Nephron progenitor cell (in vitro differentiated cells): ENCODE measurements at places on chromosomes 2 and 18.

- DNase-seq: peak; percentile 14
These were observed 971.3 kb upstream of the FAM98A start for GRCh38 chr2:34570266-34570872.

DNA sequence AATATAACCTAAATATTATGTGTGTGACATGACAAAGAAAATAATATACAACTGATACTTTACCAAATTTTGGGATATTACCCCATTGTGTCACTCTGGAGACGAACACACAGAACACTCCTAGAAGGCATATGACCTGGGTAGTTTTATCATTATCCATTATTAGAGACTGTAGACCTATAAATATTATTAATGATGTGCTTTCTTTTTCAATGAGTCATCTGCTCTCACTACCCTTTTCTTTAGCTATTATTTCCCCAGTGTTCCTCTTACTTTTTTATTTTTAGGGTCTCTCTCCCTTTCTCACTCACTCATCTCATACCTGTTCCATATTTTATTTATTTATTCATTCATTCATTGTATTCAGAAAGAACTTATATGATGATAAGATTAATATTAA lies 143.3 kb upstream of the ITGA4 start:
- DNase-seq: no peak

DNA sequence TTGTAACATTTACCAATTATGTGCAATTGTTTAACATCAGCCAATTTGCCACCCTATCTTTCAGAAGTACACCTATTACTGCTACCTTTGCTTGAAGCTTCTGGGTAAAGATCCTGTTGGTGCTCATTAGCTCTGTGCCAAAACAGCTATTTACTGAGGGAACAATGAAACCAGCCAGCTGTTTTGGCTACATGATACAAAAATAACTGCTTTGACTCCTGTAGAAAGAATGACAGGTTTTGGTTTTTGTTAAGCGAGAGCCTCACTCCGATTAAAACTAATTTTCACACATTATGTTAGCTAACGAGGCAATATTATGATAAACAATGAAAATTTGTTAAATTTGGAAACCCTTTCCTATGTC lies 907.0 kb downstream of the EPHA4 start:
- no peak for DNase-seq

GRCh38 chr2:53633441-53633840 lies 134.2 kb upstream of the CHAC2 start:
- DNase-seq: no peak

GRCh38 chr18:46411867-46412690 lies 244.9 kb downstream of the LOXHD1 start:
- DNase-seq: no peak

GRCh38 chr2:235599596-235600338 lies 105.9 kb downstream of the AGAP1 start:
- DNase-seq: no peak

DNA sequence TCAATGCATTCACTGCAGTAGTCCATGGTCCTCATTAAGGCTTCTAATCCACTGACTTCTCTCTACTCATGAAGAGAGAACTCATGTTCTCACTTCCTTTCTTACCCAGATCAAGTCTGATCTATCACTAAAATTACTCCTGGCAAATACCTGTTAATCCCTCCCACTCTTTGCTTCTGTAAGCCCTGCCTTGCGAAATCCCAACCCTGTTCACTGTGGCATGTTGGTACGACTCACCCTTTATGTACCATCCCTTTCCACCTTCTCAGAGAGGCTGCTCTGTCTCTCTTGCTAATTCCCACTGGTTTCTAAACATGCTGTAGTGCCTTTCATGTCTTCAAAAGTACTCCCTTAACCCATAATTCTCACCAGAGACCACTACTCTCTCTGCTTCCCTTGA lies 272.2 kb upstream of the ACVR2A start:
- DNase-seq: no peak

GRCh38 chr2:46286715-46287114 lies 10.5 kb upstream of the EPAS1 start:
- no peak for DNase-seq

DNA sequence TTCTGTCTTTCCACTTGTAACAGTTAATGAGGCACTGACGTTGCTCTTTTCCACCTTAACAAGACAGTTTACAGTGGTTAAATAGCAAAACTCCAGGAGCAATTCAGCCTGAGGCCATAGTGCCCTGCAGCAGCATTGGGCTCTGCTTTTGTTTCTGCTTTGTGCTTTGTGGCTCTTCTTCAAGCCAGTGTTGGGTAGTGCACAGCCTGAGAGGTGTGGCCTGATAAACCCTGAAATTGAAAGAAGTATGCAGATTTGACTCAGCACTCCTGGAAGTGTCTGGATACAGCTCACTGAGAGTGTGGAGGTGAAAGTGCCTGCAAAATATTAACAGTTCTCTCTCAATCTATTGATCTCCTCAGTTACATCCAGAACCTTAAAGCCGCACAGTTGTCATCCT lies 63.0 kb downstream of the STK25 start:
- no peak for DNase-seq

GRCh38 chr2:43812947-43813346 lies 25.7 kb downstream of the ABCG5 start:
- DNase-seq: no peak

- no peak for DNase-seq
These were observed 1144.7 kb upstream of the PIK3C3 start for GRCh38 chr18:40810372-40810771.

GRCh38 chr18:54086863-54087262 lies 137.6 kb downstream of the MBD2 start:
- no peak for DNase-seq

DNA sequence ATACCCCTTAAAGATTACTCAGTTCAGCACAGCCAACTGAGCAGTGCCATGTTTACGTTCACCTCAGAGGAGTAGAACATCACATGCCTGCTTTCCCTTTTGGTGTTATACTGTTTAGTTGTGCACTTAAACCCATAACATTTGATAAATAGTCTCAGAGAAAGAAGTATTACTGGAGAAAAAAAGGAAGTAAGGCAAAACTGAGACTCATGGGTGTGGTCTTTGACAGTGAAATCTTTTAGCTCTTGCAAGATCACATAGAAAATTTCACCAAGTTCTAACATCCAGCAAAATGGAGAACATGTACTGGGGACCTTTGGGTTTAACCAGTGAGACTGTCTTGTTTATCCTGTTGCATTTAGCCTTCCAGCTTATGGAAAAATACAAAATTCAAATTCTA lies 5.6 kb downstream of the TANK start:
- no peak for DNase-seq

- DNase-seq: no peak
These were observed 44.3 kb upstream of the MRPL33 start for GRCh38 chr2:27727257-27727656.

GRCh38 chr18:37516361-37516853 lies 49.2 kb downstream of the CELF4 start:
- DNase-seq: no peak

DNA sequence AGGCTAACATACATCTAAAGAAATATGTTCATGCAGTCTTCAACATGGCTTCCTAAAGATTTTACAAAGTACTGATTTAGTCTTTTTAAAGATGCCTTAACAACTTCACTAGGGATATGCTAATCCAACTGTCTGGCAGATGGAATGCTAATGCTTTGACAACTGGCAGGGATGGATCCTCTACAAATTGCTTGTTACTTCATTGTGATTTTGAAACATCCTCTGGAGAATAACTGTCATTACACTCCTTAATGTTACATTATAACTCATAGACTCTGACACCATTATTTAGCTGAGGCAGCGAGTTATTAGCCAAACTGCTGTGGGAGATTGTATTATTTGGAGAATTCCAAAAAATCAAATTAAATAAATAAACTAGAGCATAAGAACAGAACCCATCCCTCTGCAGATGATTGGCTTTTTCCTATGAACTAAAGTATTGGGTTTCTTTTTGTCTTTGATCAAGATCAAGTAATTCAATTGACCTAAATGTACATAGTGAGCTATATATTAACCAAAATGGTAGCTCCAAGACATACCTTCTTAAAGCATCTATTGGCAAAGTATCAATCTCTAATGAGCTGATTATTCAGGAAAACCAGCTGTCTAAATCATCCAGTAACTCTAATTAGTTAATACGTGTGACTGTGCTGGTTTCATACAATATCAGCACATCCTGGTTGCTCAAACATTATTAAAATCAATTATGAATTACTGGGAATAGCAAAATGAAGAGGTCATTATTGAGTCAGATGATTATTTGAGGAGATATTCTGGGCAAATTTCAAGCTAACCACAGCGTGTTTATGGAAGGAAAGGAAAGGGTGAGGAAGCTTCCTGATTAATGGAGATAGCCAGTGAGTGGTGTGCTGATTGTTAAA lies 321.3 kb upstream of the TFPI start:
- no peak for DNase-seq

GRCh38 chr2:188430705-188431104 lies 139.0 kb downstream of the GULP1 start:
- no peak for DNase-seq

- DNase-seq: no peak
These were observed 4.2 kb upstream of the WDFY1 start for GRCh38 chr2:223949241-223949840.

DNA sequence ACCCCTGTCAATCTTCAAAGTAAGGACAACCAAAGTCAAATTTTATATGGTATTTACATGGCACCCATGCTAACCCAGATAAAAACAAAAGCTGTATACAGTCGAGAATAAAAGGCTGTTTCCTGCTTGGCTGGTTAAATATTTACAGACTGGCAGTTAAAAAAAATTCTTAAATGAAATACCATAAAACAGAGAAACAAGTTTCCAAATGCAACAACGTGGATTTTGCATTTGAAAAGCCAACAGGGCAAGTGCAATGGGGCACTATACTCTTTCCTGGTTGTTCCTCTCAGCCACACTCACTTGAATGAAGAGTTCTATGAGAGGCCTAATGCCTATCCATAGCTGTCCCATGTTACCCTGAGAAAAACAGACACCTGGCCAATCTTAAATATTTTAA lies 6.1 kb upstream of the NR4A2 start:
- DNase-seq: no peak

- no peak for DNase-seq
These were observed 286.4 kb downstream of the ARHGAP15 start for GRCh38 chr2:143415571-143415970.

DNA sequence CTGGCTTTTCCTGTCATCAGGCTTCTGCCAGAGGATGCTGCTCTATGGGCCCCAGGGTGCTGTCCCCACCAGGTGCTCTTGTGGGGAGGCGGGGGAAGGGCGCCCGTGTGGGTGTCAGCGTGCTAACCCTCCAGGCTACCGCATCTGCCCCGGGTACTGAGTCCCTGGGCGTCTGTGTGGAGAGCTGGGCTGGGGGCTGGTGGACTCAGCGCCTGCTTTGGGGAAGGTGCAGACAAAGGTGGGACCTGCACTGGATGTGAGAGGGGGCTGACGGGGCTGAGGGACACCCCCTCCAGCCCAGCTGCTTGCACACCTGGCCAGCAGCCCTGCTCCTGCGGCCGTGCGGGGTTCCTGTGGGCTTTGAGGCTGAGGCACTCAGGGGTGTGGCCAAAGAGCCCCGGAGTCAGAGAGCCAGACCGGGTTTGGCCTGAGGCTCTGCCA lies 120.7 kb upstream of the PXDN start:
- DNase-seq: no peak

GRCh38 chr2:173028671-173029070 lies 47.0 kb upstream of the MAP3K20 start:
- DNase-seq: no peak

GRCh38 chr18:6406075-6406909 lies 8.4 kb downstream of the L3MBTL4 start:
- no peak for DNase-seq

DNA sequence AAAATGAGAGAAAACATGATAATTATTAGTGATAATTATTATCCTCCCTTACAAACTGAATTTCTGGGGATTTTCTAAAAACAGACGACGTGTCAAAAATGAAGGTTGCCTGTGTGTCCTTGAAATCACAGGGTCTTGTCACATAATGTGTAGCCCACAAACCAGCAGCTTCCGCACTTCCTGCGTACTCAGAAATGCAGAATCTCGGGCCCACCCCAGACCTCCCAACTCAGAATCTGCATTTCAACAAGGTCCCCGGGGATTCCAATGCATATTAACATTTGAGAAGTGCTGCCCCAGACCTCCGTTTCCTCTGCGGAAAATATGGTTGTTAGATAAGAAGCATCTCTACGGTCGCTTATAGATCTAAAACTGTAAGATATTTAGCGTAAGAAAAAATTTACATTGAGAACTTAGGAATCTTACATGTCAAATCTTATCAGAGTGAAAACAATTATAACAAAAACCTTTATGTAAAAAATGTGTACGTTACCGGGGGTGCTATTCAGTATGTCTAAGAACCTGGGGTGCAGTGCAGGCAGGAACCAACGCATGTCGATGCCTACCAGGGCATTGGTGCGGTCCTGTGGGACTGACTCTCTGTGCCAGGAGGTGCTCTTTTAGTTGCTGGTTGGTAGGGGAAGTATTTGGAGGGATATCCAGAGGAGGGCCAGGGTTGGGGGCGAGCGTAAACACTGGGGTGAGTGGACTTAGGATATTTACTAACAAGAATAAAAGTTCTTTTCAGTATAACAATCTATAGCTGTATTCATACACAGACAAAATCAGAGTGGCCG lies 15.2 kb downstream of the CDKL4 start:
- no peak for DNase-seq

DNA sequence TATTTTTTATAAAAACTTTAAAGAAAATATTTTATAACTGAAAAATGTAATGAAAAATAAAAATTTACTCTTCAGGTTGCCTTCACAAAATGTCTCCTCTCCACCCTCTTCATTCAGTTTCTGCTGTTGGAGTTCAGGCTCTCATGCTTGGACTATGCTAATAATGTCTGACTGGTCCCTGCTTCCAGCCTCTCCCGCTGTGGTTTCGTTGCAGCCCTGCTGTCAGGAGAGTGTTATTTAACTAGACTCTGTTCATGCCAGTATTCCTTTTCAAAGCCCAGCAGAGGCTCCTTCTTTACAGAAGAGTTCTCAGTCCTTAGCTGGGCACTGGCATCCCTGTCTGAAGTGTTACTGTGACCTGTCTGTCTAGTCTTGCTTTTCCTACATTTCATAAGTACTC lies 40.4 kb downstream of the CLIP4 start:
- DNase-seq: no peak

- DNase-seq: no peak
These were observed 2.8 kb upstream of the WNT10A start for GRCh38 chr2:218877891-218878290.

DNA sequence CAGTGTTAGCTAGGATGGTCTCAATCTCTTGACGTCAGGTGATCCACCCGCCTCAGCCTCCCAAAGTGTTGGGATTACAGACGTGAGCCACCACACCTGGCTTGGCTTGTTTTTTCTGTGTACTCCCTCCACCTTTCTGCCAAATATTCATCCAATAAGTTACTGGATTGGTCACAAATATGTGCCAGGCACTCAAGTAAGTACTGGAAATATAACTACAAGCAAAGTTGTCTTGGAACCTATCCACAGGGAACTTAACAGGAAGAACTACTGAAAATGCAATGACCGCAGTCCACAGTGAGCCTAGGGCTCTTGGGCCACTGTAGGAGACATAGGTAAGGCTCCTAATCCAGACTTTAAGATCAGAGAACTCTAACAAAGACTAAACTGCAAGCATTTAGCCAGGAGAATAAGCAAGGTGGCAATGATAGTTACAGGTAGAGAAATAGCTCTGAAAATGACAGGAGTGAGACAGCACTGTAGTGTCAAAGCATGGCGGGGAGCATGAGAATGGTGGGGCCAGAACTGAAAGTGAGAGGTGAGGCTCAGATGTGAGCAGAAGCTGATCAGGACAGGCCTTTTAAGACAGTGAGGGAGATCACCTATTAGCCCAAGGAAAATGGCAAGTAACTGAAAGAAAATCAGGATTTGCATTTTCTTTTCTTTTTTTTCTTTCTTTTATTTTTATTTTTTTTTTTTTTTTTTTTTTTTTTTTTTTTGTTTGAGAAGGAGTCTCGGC lies 252.1 kb downstream of the RBM43 start:
- no peak for DNase-seq

- no peak for DNase-seq
These were observed 669.8 kb downstream of the ZEB2 start for GRCh38 chr2:143850084-143850483.
